ENCODE measurements at places on chromosomes 2 and 18.

DNA sequence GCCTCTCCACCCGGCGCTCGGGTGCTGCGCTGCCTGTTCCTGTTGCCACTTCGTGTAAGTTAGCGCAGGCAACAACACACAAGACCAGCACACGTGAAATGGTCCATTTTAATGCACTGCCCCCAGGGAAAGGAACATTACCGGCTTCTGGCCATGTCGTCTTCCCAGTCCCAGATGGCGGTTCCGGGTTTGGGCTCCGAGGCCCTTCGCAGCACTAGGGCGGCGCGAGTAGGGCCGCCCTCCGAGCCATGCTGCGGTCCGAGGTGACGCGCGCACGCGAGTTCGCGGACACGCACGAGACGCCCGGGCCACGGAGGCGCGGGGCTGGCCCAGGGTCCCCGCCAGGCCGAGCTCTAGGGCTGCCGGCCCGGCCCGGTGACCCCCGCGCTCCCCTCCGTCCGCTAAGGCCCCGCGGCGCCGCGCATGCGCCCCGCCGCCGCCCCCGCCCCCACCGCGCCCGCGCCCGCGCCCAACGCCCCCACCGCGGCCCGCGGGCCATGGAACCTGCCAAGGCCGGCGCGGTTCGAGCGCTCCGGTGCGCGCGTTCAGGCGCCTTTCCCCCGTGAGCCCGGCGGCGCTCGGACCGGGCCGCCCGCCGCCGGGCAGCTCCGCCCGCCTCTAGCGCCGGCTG lies 367 bp upstream of the ZNF236 start:
- DNase-seq = peak; percentile 51

DNA sequence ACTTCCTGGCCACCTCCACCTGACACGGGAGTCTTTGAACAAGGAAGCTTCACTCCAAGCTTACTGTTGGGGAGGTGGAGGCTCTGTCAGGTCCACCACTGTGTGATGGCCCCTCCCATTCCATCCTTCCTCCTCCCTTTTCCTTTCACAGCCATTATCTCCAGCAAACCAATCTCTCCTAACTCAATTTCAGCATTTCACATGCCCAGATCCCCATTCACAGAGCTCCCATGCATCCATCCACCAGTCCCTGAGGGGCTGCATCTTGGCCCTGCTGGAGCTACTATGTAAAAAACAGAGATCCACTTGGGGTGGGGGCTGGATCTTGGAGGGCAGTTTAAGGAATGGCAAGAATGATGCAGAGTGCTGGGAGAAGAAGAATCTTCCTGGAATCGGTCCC lies 129.0 kb upstream of the COPS8 start:
- DNase-seq = no peak

GRCh38 chr2:98078701-98079100 lies 8.3 kb upstream of the VWA3B start:
- no peak for DNase-seq

DNA sequence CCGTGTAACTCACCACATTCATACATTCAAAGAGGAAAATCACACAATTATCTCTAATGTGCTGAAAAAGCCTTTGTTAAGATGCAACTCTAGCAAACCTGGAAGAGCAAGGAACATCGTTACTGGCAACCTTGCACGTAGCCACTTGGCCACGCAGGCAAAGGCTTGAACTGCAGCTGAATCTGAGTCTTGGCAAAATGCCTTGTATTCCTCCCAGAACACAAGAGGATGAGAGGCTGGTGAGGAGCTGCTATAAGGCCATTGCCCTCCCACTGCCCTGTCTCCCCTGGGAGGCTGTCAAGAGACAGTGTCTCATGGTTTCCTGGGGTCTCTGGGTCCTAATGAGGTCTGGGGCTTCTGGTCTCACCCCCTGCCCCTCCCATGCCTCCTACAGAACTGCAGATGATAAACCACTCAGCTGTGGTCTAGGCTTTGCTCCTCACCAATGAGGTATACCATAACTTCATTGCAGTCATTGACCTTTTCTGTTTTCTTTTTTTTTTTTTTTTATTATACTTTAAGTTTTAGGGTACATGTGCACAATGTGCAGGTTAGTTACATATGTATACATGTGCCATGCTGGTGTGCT lies 141.4 kb downstream of the SPP2 start:
- DNase-seq = no peak

- DNase-seq = no peak
Observed at GRCh38 chr2:140990416-140990815, 1140.4 kb downstream of the LRP1B start.
